ENCODE measurements at places on chromosomes 7 and 10.

DNA sequence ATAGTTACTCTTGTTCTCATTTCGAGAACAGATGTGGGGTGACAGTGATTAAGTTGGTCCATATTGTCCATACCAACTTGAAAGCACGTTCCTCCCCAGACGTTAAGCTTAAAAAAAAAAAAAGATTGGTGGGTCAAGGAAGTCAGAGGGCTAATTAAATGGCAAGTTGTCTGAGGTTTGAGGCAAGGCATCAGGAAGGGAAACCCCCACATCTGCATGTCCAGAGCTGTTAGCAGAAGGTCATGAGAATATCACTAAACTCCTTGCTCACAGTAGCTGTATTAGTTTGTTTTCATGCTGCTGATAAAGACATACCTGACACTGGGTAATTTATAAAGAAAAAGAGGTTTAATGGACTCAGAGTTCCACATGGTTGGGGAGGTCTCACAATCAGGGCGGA, 415.6 kb upstream of the FZD8 start:
- no peak for DNase-seq

- DNase-seq: no peak
Observed at GRCh38 chr7:50627824-50628361, 62.7 kb upstream of the DDC start.

DNA sequence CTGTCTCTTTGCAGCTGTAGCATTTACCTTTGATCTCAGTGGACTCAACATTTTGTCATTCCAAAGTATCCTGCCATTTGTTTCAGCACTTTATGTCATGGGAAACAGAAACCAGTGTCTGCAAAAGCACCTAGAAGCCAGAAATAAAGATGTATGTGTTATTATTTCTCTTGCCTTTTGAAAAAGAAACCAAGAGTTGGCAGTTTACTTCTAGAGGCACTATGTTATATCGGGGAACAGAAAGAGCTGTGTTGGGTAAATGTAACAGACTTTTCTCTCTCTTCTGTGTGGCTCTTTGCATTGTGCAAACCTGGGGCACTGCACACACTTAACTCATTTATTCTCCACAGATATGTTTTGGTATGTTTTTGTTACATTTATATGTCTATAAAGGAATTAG, 36.7 kb downstream of the ZNF138 start:
- DNase-seq: no peak

DNA sequence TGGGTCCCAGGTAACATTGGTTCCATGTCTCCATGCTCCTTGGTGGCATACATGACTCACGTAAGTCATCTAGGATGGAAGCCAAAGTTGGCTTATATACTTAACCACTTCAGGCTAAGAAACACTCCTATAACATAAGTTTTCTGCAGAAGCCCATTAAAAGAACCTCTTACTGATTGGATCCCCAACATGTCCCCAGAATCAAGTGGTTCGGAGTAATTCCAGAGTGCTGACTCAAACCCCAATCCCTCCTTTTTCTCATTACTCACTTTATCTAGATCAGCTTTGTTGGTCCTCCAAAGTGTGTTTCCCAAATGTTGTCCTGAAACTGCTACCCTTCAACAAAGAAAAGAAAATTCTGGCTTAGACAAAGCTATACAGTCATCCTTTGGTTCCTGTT, 10.1 kb upstream of the ATOH7 start:
- DNase-seq: no peak

GRCh38 chr7:100719523-100720278, 567 bp upstream of the EPO start:
- DNase-seq: no peak

DNA sequence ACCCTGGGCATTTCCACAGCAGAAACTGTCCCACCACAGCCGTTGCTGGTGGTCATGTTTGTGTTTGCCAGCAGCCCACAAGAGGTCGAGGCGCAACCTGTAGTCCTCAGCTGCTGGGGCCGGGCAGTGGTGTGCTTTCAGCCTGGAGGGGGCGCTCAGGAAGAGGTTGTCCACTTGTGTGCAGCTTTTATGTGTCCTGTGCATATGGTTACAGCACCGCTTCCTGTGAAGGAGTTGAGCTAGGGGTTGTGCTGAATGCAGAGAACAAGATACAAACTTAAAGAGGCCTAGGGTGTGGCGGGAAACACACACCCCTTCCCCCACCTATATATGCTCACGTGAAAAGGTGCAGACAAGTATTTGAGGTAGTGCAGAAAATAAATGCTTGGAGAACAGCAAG, 29.5 kb upstream of the PFKFB3 start:
- peak; percentile 64 for DNase-seq

DNA sequence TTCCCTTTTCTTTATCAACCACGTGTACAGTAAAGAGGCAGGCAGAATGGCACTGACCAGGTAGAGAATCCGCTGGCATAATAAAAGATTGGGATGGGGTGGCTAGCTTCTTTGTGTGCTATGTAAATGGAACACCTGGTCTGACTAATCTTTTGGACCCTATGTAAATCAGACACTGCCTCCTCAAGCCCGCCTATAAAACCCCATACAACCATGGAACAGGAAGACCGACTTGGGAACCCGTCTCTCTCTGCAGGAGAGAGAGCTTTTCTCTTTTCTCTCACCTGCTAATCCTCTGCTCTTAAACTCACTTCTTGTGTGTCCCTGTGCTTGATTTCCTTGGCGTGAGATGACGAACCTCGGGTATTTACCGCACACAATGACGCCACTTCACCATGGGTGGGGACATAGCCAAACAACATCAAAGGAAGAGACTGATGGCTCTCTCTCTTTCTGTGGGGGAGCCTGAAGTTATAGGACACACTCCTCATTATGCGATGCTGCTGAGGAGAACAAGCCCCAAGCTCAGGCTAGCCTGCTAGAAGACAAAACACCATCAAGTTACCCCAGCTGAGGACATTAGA, 94.2 kb downstream of the ARL5B start:
- DNase-seq: no peak

- DNase-seq: peak; percentile 50
Observed at GRCh38 chr7:157432957-157433576, 96.3 kb downstream of the DNAJB6 start.

DNA sequence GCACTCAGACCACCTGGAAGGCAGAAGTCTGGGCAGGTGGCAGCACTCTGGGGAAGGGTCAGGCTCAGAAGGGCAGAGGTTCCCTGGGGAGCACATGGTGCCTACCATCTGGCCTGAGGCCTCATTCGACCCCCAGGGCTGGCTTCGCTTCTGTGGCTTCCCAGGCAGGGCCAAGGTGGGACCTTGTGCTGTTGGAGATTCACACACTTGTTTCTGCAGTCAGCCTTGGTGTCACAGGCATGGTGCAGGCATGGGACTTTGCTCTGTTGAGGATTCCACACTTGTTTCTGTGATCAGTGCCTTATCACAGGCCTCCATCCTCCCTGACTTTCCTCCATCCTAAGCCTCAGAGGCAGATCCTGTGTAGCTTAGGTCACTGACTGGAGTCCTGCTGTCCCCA, 11.3 kb upstream of the FAM241B start:
- DNase-seq: no peak

GRCh38 chr10:36638462-36639155, 486.8 kb upstream of the ANKRD30A start:
- DNase-seq: no peak

GRCh38 chr10:3140280-3140679, 32.3 kb downstream of the PITRM1 start:
- DNase-seq: no peak

GRCh38 chr7:95859429-95859828, 87.1 kb downstream of the DYNC1I1 start:
- no peak for DNase-seq

GRCh38 chr7:142814451-142814850, 40.4 kb upstream of the EPHB6 start:
- DNase-seq: no peak

GRCh38 chr10:95214793-95215192, 20.8 kb downstream of the ACSM6 start:
- DNase-seq: no peak

DNA sequence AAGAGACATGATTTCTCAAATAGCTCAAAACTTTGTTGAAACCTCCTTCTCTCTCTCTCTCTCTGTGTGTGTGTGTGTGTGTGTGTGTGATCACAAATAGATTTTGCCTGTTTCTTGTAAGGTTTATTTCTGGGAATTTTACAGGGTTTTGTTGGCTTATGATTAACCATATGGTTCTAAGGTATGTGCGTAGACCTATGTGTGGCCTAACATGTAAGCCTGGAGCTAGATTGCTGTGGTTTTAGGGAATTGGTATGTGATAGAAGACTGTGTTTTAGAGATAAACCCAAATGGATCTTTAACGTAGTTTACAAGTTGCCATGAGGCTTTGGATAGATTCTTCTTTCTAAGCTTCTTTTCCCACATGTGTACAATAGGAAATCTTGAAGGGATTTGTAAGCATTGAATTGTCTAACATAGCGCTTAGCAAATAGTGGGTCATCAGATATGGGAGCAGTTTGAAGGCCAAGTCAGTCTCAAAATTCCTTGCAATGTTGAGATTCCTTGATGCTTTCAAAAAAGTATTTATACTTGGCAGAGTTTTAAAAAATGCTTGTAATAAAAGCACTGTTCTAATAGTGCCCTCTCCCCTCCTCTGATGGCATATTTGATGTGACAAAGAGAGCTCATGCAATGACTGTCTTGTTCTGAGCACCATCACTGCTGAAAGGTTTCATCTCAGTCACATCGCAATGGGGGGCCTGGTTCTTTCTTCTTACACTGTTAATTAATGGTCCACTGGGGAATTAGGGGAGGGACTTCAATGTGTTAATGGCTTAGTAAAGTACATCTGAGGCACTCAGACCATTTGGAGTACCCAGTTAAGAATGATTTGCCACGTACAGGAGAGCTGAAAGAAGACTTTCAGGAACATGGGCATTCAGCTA, 118.2 kb downstream of the SNX10 start:
- no peak for DNase-seq

DNA sequence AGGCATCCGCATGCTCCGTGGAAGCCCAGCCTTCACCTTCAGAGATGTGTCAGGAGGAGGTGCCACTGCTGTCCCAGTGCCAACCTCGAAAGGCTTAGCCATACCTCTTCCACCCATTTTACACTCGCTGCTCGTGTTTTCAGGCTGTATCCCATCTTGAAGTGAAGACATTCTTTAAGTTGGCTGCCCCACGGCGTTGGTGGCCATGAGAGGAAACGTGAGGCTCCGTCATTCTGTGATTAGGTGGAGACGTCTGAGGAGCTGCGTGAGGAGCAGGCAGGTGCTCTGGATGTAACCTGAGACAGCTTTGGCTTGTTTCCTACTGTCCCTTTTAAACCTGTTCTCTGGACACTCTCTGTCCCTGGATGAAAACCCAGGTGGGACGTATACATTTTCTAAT, 159.9 kb upstream of the RNF32 start:
- no peak for DNase-seq

DNA sequence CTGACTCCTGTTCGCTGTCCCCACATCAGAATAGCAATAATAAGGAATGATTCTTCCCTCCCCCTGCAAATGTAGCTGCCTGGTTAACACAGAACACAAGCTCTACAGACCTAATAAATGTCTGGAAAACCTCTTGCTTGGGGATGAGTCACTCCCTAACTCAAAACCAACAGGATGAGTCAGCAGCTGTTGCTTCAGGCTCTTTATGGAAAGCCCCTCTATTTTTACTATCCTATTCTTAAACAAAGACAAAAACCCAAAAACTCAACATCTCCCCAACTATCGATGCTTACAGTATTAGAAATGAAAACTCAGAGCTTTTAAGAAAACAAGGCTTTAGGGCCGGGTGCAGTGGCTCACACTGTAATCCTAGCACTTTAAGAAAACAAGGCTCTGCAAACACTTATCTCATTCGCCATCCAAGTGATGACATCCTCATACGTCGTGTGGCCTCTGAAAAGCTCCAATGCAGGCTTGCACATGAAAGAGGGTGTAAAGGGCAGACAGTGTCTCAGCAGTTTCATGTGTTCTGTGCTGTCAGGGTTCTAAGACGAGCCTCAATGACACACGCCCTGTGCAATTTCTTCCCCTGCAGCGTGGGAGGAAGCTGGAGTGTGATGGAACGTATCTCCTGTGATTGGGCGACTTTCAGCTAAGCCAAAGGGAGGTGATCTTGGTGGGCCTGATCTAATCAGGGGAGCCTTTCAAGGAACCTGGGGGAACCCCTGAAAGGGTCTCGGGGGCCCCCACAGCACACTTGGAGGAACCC, 70.1 kb downstream of the AMZ1 start:
- DNase-seq: peak; percentile 89

DNA sequence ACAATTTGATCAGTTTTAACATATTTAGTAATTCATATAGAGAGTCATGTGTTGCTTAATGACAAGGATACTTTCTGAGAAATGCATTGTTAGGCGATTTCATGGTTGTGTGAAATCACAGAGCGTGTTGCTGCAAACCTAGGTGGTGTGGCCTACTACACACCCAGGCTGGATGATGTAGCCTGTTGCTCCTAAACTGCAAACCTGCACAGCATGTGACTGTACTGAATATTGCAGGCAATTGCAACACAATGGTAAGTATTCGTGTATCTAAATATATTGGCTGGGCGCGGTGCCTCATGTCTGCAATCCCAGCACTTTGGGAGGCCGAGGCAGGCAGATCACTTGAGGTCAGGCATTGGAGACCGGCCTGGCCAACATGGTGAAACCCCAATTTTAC, 73.7 kb upstream of the BAIAP2L1 start:
- no peak for DNase-seq

DNA sequence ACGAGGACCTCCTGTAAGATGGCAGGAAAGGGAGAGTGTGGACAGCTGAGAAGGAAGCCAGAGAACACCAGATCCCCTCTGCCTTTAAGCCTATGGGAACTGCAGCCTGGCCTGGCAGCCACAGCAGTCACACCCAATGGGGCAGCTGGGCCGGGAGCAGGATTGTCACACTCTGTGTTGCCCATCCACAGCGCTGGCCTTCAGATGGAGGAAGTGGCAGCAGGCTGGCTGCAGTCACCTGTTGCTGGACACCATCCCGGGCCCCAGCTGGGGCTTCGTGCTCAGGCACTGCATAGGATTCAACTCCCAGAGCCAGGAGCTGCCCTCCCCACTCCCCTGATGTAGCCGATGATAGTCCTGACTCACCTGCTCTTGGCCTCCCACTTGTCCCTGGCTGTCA, 114.4 kb downstream of the COL13A1 start:
- no peak for DNase-seq

- DNase-seq: no peak
Observed at GRCh38 chr10:121154846-121155245, 303.7 kb downstream of the WDR11 start.

GRCh38 chr7:137828456-137828855, 18.3 kb downstream of the DGKI start:
- no peak for DNase-seq

GRCh38 chr7:36048902-36049240, 104.2 kb upstream of the EEPD1 start:
- DNase-seq: no peak

- DNase-seq: no peak
Observed at GRCh38 chr10:94376865-94377264, 14.1 kb upstream of the NOC3L start.

Data from stimulated activated CD4-positive, alpha-beta T cell treated with anti-CD3 and anti-CD28 coated beads, Interleukin-1b, Interleukin-23, amount 100 ng/mL, for 48 hours (primary cell).